Stimulated activated CD4-positive, alpha-beta T cell treated with anti-CD3 and anti-CD28 coated beads, Interleukin-15, amount 100 ng/mL, for 1 hour (primary cell): ENCODE measurements at places on chromosomes 1 and 21.

DNA sequence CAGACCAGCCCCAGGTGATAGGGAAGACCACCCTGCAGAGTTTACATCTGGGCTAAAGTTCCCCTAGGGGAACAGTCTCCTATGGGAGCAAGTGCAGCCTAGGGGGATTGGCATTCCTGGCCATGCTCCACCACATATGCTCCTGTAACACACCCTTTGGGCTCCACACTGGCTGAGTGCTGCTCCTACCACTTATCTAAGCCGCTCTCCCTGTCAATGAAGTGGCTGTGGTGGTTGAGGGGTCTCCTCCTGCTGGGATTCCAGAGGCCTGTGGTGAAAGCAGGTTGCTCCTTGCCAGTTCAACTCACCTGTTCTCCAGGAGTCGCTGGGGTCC lies 51.1 kb downstream of the COL24A1 start:
- no peak for DNase-seq

- DNase-seq: no peak
Measured at GRCh38 chr21:26115305-26115704, 55.3 kb downstream of the APP start.

GRCh38 chr1:234598974-234599616 lies 10.9 kb downstream of the IRF2BP2 start:
- DNase-seq: no peak

DNA sequence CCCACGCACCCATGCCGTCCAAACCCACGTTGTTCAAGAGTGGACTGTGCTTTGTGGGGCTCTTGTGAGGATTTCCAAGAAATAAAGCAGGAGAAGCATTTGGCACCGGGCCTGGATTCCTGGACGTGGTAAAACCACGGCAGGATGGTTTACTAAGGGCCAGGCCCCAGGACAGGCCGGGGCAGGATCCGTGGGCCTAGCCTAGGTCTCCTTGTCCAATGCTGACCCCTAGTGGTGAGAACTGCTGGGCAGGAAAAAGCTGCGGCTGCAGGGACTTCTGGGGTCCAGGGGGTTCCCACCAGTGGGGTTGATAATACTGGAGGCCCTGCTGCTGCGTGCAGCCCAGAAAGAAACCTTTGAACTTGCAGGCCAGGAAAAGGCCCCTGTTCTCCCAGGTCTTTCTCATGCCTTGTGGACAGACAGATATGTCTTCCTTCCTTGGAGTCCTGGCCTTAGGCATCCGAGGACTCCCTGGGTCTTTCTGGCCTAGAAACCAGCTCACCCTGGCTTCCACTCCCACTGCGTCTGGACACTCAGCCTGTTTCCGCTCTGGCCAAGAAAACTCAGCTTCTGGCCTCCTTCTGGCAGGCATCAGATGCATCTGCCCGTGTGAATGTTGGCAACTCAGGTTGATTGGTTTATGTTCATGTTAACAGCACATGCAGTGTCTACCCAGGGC lies 106.9 kb upstream of the TMEM51 start:
- no peak for DNase-seq

DNA sequence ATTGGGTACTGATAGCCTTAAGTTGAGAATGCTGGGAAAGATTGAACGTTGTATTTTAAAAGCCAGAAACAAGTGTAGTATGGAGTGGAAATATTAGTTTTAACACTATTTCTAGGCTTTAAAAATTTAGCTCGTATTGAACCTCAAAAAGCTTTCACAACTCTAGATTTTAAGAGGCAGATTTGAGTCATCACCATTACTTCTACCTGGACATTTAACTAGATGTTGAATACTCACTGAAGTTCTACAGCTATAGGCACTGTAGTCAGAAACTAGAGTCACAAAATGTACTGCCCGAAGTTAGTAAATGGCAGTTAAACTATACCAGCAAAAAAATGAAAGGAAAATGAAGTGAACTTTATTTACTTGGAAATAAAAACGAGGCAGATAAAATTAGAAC lies 96.5 kb downstream of the NEK7 start:
- DNase-seq: no peak

DNA sequence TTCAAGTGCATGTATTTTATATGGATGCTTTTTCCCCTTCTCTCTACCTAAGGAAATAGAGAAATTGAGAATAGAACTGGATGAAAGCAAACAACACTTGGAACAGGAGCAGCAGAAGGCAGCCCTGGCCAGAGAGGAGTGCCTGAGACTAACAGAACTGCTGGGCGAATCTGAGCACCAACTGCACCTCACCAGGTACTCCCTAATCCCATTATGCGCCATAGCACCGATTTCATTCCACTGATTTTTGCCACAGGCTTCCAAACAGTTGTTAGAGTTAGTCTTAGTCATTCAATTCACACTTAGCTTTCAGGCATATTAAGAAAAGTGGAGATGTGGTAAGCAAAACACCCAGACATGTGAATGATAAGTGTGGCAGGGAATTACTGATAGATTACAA lies 122.8 kb downstream of the SDCCAG8 start:
- no peak for DNase-seq

DNA sequence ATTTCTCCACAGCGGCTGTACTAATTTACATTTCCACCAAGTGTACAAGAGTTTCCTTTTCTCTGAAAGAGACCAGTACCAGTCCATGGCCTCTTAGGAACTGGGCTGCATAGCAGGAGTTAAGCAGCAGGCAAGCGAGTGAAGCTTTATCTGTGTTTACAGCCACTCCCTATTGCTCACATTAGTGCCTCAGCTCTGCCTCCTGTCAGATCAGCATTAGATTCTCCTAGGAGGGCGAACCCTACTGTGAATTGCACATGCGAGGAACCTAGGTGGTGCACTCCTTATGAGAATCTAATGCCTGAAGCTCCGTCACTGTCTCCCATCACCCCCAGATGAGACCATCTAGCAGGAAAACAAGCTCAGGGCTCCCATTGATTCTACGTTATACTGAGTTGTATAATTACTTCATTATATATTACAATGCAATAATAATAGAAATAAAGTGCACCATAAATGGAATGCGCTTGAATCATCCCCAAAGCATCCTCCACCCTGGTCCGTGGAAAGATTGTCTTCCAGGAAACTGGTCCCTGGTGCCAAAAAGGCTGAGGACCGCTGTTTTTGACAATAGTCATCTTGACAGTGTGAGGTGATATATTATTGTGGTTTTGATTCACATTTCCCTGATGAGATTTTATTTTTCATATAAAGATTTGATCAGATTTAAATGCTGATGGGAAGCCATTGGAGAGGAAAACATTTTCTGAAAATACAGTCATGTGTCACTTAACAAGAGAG lies 45.5 kb upstream of the MRPS6 start:
- DNase-seq: no peak

DNA sequence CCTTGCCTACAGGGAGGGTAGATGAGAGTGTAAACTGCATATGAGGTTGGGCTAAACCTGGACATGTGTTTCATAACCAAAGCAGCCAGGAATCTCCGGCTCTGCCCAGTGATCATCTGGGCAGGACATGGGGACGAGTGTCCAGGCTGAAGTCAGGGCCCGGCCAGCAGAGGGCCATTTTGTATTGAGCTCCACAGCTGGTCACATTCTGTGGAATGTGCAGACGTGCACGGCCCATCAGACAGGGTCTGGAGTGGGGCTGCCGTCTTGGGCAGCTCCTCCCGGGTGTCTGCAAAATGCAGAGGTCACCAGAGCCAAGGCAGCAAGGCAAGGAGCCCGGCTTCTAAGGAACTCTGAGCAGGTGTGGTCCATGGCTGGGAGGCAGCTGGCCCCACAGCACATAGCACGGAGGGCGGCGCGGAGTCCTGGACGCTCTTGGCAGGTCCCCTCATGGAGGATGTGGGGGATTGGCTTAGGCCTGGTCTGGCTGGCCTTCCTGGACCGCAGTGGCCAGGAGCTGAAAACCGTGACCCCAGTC lies 6.2 kb downstream of the LRRC3 start:
- no peak for DNase-seq

DNA sequence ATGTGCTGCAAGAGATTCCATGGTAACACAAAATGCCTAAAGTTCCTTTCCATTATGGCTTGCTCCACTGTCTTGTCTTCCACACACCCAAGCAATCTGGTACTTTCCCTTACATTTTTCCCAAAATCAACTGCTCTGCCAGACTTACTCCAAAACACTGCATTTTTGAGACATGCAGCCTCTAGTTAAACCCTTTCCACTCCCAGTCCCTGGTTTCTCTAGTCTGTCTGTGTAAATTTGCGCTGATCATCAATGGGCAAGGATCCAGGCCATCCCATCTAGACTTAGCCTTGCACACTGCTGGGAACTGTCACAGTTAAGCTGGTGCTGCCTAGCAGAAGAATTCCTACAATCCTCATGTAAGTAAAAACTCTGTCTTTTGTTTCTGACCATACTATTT lies 47.8 kb downstream of the DAB1 start:
- DNase-seq: no peak

DNA sequence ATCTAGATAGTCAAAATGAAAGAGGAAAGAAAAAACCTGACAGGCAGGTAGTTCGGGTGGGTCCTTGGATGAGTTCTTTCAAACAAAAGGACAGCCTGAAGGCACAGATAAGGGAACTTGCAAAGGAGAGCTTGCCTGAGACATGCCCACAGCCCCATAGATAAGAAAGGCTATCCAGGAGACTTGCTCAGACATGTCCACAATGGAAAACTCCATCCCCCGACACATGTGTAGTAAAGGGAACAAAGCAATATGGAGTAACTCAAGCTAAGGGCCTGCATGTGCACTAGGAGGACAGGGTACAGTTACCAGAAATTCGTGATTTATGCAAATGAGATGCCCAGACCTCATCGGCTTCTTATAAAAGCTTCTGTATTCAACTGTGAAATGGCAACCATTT lies 281.5 kb downstream of the NEGR1 start:
- no peak for DNase-seq

- no peak for DNase-seq
Measured at GRCh38 chr1:90346757-90347156, 351.8 kb downstream of the ZNF326 start.

DNA sequence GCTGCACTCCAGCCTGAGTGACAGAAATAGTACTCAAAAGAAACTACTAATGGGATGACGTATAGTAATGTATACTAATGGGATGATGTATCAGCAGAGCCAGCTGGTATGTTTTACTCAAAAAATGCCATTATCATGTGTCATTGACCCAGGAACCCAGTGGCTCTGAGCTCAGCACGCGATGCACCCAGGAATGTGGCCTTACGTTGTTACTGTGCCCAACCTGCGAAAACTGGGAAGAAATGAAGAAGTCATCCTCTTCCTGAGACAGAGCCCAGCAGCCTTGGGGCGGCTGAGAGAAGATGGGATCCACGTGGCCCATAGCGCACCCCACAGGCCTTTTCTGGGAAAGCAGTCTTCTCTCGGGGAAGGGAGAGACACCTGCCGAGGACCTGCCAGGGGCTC lies 8.8 kb downstream of the UBE2J2 start:
- DNase-seq: no peak

- DNase-seq: no peak
Measured at GRCh38 chr1:42904434-42904833, 54.2 kb downstream of the SLC2A1 start.

- DNase-seq: peak; percentile 50
Measured at GRCh38 chr1:26275580-26276431, 4.1 kb upstream of the SH3BGRL3 start.

DNA sequence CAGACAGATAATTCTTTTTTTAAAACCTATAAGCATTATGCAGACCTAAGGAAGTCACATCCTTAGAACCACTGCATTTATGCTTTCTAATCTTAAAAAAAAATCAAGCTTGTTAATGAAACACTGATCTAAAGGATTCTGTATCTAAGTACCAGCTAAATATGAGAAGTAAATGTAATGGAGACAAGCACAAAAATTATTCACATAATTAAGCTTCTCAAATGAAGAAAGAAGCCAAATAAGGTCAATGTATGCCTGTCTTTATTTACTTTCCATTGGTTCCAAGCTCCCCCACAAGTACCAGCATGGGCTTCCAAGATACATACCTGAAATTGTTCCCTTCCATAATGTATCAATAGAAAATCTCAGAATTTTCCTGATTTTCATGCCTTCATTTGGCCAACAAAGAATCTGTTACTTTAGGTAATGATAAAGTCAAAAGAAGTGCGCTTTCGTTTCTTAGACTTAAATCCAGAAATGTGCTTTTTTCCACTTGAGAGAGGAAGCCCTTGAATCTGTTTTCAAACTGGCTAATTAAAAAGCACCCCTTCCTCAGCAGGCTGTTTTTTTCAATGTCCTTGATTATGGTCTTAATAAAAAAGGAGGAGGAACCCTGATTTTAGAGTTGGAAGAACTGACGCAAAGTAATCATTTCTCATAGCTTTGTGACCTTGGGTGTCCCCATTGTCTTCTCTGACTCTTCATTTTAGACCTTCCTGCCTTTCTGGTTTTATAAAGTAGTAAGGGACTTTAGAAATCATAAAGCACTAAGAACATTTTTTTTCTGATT lies 3.8 kb downstream of the RGS2 start:
- no peak for DNase-seq

- no peak for DNase-seq
Measured at GRCh38 chr1:29586991-29587745, 350.8 kb downstream of the PTPRU start.

DNA sequence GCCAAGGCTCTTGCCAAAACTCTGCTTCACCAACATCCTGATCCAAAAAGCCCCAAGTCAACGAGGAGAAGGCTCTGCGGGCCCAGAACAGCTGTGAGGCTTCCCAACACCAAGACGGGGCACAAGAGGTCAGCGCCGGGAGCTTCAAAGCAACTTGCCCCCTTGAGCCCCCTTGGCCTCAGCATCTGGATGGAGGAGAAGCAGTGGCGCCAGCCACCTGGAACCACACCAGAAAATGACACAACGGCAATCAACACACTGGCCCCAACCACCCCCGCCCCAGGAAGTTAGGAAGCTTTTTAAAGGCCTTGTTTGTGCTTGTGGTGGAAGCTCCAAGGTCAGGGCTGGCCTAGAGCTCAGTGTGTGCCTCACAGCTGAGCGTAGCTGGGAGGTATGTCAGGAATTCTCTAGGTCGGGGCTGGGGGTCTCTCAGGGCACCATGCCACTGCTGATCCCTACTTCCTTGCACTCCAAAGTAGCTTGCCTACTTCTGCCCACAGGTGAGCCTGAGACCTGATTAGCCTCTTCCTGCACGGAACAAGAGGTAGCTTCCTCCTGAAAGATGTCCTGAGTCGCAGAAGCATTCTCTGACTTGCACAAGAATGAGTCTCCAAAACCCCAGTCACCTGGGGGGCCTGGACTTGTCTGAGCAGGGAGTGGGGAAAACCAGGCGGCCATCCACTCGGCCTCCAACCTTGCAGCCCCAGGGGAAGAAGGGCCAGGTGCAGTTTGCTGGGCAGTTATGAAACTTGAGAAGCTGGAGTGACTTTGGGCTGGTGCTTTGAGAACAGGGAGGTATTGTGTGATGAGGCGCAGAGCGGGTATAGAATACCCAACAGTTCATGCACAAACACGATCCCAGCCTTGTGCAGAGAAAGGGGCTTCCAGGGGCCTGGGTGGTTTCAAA lies 9.7 kb upstream of the SRP9 start:
- DNase-seq: no peak

- no peak for DNase-seq
Measured at GRCh38 chr21:31408301-31409088, 64.4 kb upstream of the TIAM1 start.

- no peak for DNase-seq
Measured at GRCh38 chr1:44485934-44486460, 80.9 kb downstream of the RNF220 start.
